CD8-positive, alpha-beta memory T cell (primary cell): ENCODE measurements at places on chromosomes 3 and 15. TPM values are rescaled to one million over a fixed set of nuclear protein-coding genes. Genes with fewer than 3 reads are reported as not detected.

DNA sequence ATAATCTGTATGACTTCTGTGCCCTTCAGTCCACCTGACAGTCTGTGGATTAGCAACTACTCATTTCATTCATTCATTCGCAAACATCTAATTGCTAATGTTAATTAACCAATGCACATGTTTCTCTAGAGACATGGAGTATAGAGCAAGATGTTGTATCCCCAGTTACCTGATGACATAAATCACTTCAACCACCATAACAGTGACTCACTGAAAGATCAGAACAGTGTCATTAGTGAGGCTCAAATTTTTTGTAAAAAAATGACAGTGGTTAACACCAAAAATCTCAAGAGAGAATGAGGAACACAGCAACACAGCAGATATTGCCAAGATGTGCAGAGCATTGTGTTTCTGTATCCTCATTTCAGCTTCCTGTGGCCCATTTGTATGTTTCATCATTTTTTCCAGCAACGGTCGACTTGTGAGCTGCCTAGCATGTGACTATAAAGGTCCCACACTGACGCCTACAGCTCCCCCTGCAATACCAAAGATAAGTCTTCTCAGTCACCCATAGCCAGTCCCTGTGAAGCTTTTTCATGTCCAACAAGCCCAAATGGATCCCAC is 3.7 kb upstream of the PLD1 start:
- no peak for DNase-seq

Gene SLC22A14
- not detected for total RNA-seq

GRCh38 chr3:94065819-94066480 is 3.1 kb downstream of the NSUN3 start:
- DNase-seq, result no peak

Gene ROPN1
- total RNA-seq, result not detected

DNA sequence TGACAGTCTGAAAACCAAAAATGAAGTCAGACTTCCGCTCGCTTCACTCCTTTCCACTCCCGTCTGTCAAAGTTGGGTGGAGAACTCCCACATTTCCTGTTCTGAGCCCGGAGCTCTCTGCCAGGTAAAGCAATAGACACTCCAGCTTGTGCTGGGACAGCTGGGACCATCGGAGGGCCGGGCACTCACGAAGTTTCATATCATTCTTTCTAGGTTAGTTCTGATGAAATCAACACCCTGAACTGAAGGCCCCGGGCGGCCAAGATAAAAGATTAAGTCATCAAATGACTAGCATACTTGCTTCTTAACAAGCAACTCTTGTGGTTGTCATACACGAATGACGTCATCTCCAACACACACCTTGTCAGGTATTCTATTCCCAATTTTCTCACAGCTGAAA is 42.1 kb downstream of the MAGI1 start:
- DNase-seq, result no peak

Gene GRAMD1C
- total RNA-seq, result 0.47 TPM

GRCh38 chr15:98233873-98234272 is 273.4 kb downstream of the ARRDC4 start:
- no peak for DNase-seq

- no peak for DNase-seq
Observed at GRCh38 chr3:16090024-16090423, 84.5 kb upstream of the GALNT15 start.

DNA sequence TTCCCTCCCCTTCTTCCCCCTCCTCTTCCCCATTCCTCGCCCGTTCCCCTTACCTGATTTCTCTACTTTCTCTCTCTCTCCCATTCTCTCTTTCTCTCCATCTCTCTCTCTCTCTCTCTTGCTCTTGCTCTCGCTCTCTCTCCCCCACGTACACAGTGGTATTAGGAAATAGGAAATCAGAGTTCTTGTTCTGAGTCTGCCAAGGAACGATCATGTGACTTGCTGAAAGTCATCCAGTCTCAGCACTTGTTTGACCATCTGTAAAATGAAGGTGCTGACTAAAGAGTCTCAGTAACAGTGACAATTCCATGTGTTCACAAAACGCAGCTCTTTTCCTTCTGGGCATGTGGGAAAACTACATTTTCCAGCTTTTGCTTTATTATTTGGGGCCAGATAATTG is 445.0 kb upstream of the TGFBR2 start:
- DNase-seq, result no peak

DNA sequence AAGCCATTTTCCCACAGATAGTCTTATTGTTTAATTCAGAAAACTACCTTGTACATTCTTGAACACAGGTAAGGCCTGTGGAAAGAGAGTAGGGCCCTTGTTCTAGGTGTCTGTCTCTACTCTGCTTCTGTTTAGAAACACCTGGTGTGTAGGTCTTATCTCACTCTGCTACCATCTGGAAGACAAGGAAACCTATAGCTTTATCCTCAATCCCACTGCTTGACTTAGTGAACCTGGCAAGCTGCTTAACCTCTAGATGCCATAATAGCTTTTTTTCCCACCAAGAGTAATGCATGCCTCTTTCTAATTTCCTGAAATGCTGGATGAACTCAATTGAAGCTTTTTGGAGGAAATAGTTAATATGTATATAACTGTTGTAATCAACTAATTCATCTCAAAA is 82.6 kb upstream of the RAP2B start:
- DNase-seq, result no peak

GRCh38 chr15:72319360-72319984 is 485 bp downstream of the CELF6 start:
- DNase-seq, result peak; percentile 39

DNA sequence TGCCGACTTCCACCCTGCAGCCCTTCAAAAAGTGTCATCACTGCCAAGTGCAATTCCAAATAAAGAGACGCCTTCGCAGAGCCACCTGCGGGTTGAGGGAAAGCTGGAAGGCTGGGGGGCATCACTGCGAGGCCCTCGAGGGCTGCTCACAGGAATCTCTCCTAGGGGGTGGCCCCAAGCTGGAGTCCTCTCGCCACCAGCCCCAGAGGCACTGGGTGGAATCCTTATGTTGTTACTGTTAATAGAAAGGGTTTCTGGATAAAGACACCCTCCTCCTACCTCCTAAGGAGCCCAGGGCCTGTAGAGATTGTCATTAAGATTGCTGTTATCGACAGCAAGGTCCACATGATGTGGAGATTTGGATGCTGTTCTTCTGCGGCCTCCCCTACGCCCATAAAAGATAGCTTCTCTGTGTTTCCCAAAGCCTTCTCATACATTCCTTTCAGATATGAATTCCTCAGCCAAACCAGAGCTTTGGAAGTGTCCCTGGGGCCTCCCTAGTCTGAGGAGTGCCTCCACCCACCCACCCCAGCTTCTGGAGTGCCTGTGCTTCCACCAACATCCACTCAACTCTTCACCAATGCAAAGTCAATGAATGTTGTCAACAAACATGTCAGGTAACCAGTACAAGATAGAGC is 512.7 kb downstream of the SHQ1 start:
- no peak for DNase-seq

GRCh38 chr15:58420579-58421043 is 11.2 kb upstream of the LIPC start:
- no peak for DNase-seq

Gene ALG3
- total RNA-seq, result 61.4 TPM

- DNase-seq, result no peak
Observed at GRCh38 chr3:173703771-173704170, 306.2 kb downstream of the NLGN1 start.

Gene NLGN1
- total RNA-seq, result not detected

GRCh38 chr3:152742368-152743347 is 92.3 kb upstream of the P2RY1 start:
- DNase-seq, result no peak

DNA sequence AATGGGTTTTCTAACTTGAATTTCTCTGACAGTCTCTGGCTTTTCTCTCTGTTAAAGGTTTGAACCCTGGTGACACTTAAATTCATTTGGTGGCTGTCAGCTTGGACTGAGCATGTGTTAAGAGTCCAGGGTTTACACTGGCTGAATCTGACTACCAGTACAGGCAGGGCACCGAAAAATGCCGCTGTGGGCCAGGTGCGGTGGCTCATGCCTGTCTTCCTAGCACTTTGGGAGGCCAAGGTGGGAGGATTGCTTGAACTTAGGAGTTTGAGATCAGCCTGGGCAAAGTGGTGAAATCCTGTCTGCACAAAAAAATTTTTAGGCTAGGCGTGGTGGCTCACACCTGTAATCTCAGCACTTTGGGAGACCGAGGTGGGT is 1.8 kb downstream of the MANF start:
- no peak for DNase-seq

DNA sequence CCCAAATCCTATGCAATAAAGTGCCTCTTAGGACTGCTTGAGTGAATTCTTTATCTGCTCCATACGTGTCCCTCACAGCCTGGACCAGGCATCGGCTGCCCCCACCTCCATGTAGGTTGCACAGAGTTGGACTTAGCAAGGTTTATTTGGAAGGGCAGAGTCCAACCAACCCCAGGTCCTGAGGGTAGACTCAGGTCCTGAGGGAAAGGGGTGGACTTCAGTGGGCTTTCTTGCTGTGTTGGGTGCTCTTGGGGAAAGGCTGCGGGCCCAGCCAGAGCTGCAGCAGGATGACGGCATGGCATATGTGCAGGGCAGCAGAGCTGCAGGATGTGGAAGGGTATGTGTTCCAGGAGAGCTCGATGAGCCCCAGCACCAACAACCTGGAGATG is 6.5 kb downstream of the ALG3 start:
- DNase-seq, result no peak

DNA sequence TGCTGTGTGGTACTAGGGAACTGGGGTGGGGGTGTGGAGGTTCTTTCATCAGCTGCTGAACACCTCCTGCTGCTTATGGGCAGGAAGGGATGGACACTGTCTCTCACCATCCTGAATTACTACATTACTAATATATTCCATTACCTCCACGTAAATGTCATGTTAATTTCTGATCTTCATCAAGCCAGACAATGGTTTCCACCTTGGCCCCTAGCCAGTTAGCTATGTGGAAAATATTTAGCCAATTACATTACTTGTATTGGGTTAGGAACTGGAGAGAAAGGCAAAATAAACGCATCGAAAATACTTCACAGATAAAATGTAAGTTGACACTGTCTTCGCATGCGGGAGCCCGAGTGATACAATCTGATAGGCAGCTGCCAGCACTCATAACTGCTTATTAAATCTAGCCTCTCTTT is 95.1 kb downstream of the FOXP1 start:
- DNase-seq, result no peak

Gene PLA2G4D
- not detected for total RNA-seq

GRCh38 chr3:101281521-101282030 is 38.8 kb downstream of the IMPG2 start:
- no peak for DNase-seq

Gene CACNA1D
- total RNA-seq, result 0.78 TPM

- DNase-seq, result no peak
Observed at GRCh38 chr15:64284042-64284441, 71.9 kb downstream of the CSNK1G1 start.

GRCh38 chr15:50418041-50418583 is 6.1 kb upstream of the USP8 start:
- no peak for DNase-seq

- no peak for DNase-seq
Observed at GRCh38 chr15:41564286-41564959, 5.4 kb downstream of the TYRO3 start.

DNA sequence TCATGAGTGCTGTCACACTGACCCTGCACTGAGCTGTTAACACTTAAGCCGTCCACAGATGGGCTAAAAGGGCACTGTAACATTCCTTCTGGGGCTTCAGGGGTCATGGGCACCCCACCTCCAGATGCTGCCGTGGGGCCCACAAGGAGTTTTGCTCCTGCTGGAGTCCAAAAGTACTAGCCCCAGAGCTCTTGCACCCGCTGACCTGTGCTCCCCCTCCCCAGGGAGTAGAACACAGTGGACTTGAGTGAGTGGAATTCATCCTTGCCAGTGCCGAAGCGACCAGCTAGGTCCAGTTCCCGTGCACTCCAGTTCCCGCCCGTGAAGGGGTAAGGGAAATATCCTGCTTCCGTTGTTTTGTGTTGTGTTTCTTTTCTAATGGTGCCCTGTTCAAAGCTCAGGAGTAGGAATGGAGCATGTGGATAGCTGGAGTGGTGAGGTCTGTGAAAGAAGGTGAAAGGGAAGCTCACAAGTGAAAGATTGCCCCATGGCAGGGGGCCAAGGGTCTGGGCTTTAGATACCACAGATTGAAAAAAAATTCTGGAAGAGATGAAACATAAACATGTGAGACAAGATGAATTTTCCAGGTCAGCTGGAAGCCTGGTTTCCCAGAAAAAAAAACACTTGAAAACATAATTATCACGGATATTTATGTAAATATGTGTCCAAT is 36.6 kb downstream of the SLCO2A1 start:
- DNase-seq, result no peak

Gene TRPM1
- total RNA-seq, result not detected

Gene PRR23E
- not detected for total RNA-seq

GRCh38 chr3:183151086-183151485 is 11.4 kb downstream of the LAMP3 start:
- DNase-seq, result no peak

- DNase-seq, result no peak
Observed at GRCh38 chr3:55446850-55447249, 40.3 kb downstream of the WNT5A start.
